ENCODE measurements at places on chromosomes 13 and 19. TPM values are rescaled to one million over a fixed set of nuclear protein-coding genes. Genes with fewer than 3 reads are reported as not detected.

DNA sequence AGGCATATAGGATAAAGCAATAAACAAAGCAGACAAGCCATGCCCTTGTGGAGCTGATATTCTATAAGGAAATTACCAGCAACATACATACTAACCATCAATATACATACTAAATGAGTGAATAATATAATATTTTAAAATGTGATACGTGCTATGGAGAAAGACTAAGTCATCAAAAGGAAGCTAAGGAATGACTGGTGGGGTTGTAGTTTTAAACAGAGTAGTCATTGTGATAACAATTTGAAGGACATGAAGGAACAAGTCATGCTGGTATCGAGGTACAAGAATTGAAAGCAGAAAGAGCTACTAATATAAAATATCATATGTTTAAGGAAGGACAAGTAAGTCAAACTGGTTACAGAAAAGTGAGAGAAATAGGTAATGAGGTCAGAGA lies 894.9 kb upstream of the PCDH9 start:
- no peak for DNase-seq

Gene SLC7A9
- total RNA-seq = not detected

DNA sequence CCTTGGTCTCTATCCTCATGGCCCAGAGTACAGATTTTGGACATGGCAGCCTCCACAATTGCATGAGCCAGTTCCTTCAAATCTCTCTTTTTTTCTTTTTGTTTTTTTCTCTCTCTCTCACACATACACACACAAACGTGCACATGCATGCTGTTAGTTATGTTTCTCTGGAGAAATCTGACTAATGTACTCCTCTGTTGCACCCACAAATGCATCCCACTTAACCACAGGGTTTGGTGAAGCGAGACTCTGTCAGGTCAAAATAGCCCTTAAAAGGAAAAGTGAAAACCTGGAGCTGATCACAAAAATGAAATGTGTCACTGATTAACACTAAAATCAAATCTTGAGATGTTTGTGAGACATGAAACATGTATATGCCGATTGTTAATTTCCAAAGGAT lies 374.6 kb upstream of the ARGLU1 start:
- no peak for DNase-seq

Gene TNPO2
- 71.9 TPM for total RNA-seq

Gene MEF2B
- total RNA-seq = not detected

- no peak for DNase-seq
These were observed 17.0 kb upstream of the PIK3R2 start for GRCh38 chr19:18135712-18136584.

GRCh38 chr19:47545061-47545948 lies 27.6 kb downstream of the ZNF541 start:
- DNase-seq = no peak

GRCh38 chr13:101401196-101401595 lies 15.1 kb downstream of the NALCN start:
- DNase-seq = no peak

GRCh38 chr13:83136660-83137059 lies 745.6 kb downstream of the SLITRK1 start:
- DNase-seq = no peak

Gene FPR3
- total RNA-seq = 4.0 TPM

DNA sequence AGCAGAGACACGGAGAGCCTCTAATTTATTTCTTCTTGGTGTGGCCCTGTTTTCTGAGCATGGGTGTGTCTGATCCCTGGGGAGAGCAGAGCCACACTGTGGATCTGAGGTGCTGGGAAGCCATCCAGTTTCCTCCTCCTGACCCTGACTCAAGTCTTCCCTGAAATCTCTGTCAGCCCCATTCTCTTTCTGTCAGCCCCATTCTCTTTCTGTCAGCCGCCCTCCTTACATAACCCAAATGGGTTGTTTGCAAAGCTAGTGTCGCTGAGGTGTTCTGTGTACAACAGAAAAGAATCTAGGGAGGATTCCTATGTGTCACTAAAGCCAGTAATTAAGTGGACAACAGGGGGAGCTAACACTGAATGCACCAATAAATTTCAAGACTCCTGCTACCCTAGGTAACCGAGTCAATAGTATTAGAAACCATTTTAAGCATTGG lies 50.2 kb downstream of the LRCH1 start:
- no peak for DNase-seq

DNA sequence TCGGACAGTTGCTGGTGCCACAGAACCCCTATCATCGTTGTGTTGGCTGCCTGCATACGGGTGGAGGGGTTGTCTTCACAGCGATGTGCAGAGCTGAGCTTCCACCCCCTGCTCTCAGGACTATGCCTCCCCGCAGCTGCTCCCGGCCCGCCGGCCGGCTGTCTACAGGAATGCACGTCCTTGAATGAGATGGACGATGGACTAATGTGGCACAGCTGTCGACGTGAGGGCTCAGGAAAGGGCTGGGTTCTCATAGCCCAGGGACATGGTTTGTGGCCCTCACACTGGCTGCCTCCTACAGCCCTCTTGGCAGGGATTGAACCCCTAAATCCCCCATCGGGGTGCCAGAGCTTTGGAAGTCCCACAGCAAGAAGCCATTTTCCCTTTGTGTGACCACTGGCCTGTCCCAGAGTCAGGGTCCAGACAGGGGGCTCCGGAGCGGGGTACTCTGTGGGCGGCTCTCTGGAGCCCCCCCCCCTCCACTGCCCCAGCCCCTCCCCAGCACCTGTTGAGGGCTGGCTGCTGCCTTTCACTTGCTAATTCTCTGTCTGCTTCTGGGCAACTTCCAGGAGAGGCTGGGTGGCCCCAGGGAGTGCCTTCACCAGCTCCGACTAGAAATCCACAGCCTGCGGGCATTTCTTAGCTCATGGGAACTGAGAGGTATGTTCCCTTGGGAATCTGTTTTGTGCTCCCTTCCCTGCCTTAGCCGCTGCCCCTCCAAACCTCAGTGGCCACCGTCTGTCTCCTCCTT lies 40.2 kb downstream of the TSSK6 start:
- no peak for DNase-seq

DNA sequence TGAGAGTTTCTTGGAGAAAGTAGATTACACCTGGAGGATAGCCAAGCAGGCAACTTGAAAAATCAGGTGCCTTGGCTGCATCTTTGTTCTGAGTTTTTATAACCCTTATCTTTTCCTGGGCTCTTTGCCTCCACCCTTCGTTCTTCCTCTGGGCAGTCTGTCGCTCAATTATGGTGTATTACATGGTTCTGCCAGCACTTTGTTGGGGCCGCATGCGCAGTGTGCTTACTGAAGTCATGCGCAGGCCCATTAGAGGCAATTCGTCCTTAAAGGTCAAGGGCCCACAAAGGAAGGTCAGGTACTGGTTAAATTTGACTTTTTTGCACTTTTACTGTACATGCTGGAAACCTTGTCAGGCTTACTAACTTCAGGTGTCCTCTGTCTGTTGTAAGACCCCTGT lies 761.9 kb upstream of the SLITRK5 start:
- no peak for DNase-seq

DNA sequence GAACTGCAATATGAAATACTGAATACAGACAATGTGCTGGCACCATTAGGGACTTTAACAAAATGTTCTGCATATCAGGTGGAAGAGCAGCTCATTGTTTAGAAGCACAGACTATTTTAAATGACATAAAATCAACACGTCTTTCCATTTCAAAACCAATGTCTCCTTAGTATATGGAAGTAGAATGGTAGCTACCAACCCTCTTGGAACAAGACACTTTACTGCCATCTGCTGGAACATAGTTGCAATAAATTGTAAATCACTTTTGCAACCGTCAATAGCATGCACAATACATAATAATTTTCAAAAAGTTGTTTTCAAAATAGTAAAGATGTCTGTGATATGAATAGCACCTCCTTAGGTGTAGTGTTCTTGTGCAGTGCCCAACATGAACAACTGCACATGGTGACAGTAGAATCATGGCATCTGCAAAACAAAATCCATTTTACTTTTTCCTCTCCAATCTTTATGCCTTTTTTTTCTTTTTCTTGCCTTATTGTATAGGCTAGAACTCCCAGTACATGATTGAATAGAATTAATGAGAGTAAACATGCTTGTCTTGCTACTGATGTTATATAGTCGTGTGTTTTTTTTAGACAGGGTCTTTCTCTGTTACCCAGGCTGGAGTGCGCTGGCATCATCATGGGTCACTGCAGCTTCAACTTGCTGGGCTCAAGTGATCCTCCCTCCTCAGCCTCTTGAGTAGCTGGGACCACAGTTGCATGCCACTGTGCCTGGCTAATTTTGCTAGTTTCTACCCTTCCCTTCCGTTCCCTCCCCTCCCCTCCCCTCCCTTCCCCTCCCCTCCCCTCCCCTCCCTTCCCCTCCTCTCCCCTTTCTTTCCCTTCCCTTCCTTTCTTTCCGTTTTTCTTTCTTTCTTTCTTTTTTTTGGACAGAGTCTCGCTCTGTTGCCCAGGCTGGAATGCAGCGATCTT lies 7.8 kb upstream of the LYPD5 start:
- DNase-seq = no peak

All from esophagus muscularis mucosa (tissue), 4 donors.